ENCODE measurements at places on chromosomes 6 and 20.

DNA sequence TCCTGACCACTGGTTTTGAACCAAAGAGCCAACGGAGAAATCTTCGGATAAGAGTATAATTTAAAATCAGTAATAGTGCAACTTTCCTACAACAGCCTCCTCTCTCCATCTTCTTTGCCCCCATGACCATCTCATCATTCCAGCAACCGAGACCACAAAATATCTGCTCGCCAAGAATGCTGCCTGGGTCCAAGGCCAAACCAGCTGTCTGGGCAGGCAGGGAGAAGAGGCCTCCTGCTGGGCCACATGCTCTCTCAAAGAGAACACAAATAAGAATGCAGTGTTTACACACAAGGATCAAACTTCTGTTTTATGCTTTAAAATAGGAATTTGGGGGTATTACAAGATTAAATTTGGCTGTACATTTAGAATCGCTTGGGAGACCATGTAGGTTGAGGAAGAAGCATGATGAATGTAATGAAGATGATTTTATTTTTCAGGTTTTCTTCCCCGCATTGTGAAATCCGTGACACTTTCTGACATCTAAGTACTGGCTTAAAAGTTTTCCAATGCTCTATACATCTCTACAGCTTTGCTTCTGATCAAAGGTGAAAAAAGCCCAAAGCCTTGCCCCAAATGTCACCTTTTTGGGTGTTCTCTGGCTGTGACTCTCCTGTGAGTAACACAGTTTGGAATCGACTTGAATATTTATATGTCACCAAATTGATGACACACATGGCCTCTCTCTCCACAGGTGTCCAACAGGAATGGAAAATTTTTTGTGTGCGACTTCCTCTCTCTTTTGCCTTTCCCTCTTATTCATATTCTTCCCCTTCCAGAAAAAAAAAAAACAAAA lies 79.4 kb upstream of the PROKR2 start:
- no peak for DNase-seq

DNA sequence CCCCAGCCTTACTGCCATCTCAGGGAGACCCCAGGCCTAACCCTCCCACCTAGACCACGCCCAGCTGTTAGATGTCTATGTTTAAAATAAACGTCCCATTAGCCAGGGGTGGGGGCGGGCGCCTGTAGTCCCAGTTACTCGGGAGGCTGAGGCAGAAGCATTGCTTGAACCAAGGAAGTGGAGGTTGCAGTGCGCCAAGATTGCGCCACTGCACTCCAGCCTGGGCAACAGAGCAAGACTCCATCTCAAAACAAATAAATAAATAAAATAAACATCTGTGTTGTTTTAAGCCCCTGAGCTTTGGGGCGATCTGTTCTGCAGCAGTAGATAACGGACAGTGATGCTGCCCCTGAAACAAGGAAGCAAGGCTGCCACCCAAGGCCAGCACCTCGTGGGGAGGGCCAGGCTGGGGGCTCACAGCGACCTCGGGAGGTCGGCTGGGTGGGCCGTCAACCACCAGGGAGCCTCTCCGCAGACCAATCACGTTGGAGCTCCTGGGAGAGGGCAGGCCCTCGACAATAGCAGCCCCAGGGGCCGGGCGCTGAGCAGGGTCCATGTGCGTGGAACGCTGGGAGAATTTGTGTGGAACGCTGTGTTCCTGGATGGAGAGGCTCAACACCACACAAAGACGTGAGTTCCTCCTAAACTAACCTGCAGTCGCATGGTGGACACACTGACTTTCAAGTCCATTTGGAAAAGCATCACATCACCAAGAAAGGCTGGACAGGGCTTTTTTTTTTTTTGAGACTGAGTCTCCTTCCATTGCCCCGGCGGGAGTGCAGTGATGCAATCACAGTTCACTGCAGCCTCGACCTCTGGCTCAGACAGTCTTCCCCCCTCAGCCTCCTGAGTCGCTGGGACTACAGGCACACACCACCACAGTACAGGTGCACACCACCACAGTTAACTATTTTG lies 1.0 kb upstream of the HELZ2 start:
- DNase-seq: no peak

GRCh38 chr6:153840039-153840850 lies 198.8 kb upstream of the OPRM1 start:
- DNase-seq: no peak

DNA sequence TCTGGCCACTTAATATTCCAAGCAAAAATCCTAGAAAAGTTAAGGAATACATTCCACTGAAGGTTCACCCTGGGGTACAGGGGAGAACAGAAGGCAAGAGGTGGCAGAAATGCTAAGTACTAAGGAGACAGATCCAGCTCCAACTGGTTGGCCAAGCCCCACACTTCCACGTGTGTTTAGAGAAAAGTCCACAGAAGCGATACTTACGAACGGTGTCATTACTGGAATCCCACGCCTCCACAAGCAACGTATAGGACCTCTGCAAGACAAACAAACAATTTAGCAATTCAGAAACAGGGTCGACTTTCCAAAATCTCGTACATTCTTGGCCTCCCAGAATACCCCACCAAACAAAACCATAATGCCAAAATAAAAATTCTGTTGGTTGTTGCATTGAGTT lies 10.0 kb downstream of the JAG1 start:
- DNase-seq: no peak

- no peak for DNase-seq
These were observed 8.6 kb downstream of the SULF2 start for GRCh38 chr20:47776639-47777038.

GRCh38 chr6:85923013-85923430 lies 280.3 kb upstream of the SYNCRIP start:
- peak; percentile 44 for DNase-seq

GRCh38 chr6:155882527-155883333 lies 427.1 kb upstream of the NOX3 start:
- DNase-seq: no peak

DNA sequence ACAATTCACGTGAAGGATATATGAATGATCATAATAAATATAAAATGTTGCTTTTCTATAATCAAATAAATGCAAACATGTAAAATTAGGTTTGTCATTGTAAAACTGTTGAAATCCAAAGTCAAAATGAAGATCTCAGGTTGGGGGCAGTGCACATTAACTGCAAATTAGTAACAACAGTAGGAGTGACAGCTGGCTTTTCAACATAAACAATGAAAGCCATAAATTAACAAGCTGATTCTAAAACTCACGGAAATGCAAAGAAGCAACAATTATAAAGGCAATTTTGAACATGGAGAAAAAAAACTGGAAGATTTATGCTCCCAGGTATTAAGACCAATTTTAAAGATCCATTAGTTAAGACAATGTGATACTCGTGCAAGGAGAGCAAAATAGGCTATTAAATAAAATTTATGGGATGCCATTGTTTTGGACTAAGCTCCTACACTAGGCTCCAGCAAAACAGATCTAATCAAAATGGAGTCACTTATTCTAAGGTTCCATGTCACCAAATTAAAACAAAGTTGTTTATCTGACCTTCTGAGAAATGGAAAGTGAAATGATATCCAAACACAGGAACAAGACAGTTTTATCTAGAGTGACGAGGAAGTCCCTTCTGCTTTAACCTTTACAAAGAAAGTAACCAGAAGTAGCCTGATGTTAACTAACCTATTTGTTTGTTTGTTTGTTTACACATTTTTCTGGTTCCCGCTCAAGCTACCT lies 770.8 kb downstream of the EPHA7 start:
- DNase-seq: no peak

Measured in RPMI7951 (cell line).